Brain microvascular endothelial cell (primary cell): ENCODE measurements at places on chromosomes 2 and 18.

GRCh38 chr18:61946449-61946848 is 53.6 kb upstream of the RNF152 start:
- DNase-seq: peak; percentile 57

- peak; percentile 62 for DNase-seq
Measured at GRCh38 chr2:24421668-24422067, 61.3 kb upstream of the ITSN2 start.

DNA sequence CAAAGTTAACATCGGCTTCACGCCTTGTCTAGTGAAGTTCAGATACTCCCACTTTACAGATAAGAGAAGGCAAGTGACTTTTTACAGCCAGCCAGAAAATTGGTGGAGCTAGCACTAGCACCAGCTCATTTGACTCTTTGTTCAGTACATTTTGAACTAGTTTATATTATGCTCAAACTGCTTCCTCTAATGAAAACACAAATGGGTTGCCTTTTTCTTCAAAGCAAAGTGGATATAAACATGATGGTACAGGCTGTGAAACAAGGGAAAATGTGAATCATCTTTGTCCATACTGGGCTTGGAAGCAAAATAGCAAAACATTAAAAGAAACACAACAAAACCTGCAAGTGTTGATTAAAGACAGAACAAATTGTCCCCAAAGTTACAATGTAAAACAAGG is 99.6 kb upstream of the LHCGR start:
- DNase-seq: no peak

- no peak for DNase-seq
Measured at GRCh38 chr2:19214682-19215391, 143.6 kb downstream of the OSR1 start.

- DNase-seq: peak; percentile 20
Measured at GRCh38 chr2:35410431-35411061, 945.0 kb upstream of the CRIM1 start.

GRCh38 chr2:100291152-100291970 is 30.9 kb downstream of the LONRF2 start:
- peak; percentile 97 for DNase-seq

- DNase-seq: no peak
Measured at GRCh38 chr2:168003876-168004275, 243.5 kb downstream of the STK39 start.

GRCh38 chr2:59804732-59805131 is 748.7 kb downstream of the BCL11A start:
- DNase-seq: no peak
